ENCODE measurements at places on chromosomes 4 and X. TPM values are rescaled to one million over a fixed set of nuclear protein-coding genes. Genes with fewer than 3 reads are reported as not detected.

RASL11B gene
- polyA plus RNA-seq: not detected

CWH43 gene
- polyA plus RNA-seq: not detected

CLGN gene
- polyA plus RNA-seq: 0.20 TPM

IQCM gene
- not detected for polyA plus RNA-seq

SMIM10 gene
- polyA plus RNA-seq: 0.54 TPM

ZNF595 gene
- 25.2 TPM for polyA plus RNA-seq

EVC2 gene
- 0.05 TPM for polyA plus RNA-seq

UGT2B11 gene
- not detected for polyA plus RNA-seq

SORBS2 gene
- polyA plus RNA-seq: not detected

IDUA gene
- 8.3 TPM for polyA plus RNA-seq

- H3K27ac ChIP-seq: no peak overlapping the region
- no peak for DNase-seq
- H3K4me1 ChIP-seq: peaks cover 5% of the 10 kb centered on the region
- peaks cover 4% of the 10 kb centered on the region for H3K27me3 ChIP-seq
Measured at GRCh38 chrX:65587616-65588526, 53.3 kb upstream of the LAS1L start.

GRCh38 chrX:16603822-16604221 lies 46.1 kb upstream of the S100G start:
- no peak for DNase-seq
- no peaks in the 10 kb centered on the region for H3K36me3 ChIP-seq
- H3K4me1 ChIP-seq: peaks cover 6% of the 10 kb centered on the region
- no peaks in the 10 kb centered on the region for H3K27me3 ChIP-seq
- no peak overlapping the region for H3K27ac ChIP-seq
- H3K4me3 ChIP-seq: no peak overlapping the region

DNA sequence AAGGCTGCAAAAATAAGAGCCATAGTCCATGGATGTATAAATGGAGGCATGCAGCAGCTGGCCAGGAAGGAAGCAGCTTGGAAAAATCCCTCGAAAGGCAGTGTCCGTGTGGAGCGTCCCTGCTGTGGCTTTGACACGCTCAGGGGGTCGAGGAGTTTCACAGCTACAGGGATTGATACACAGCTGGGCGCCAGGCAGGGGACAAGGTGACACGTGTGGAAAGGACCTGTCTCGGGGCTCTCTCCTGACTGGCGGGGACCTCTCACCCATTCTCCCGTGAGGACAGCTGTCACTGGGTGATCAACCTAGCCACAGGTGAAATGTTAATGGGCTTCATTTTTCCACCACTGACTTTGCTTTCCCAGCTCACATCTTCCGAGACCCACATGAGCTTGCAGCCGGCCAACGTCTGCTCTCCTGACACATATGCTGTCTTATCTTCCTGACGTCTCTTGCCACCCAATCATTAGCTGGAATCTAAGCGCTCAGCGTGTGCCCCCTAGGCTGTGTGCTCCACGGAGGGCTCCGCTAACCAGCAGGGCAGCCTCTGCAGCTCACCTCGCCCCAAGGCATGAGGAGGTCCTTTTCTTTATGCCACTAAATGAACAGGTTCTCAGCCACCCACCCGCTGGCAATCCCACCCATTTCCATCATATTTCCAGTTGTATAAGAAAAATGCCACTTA lies 89.4 kb upstream of the AFAP1 start:
- no peak for DNase-seq
- H3K36me3 ChIP-seq: no peaks in the 10 kb centered on the region
- H3K27ac ChIP-seq: no peak overlapping the region

DNA sequence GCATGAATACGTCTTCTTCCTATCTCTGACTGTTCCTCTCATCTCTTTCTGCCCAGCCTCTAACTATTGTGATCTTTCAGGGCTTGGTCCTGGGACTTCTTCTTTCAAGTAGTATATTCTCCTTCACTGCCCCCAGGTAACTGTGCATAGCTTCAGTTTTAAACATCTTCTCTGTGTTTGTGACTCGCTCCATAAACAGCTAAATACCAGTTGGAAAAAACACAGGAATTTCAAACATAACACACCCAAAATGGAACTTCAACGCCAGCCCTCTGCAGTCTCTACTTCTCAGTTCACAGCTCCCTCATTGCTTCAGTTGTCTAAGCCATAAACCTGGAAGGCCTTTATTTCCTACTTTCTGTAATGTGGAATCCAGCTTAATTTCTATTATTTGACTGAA lies 16.6 kb downstream of the TRIML2 start:
- H3K4me1 ChIP-seq: no peaks in the 10 kb centered on the region
- no peak for DNase-seq
- H3K27me3 ChIP-seq: no peaks in the 10 kb centered on the region
- no peak overlapping the region for H3K4me3 ChIP-seq
- peaks cover 5% of the 10 kb centered on the region for H3K36me3 ChIP-seq

DNA sequence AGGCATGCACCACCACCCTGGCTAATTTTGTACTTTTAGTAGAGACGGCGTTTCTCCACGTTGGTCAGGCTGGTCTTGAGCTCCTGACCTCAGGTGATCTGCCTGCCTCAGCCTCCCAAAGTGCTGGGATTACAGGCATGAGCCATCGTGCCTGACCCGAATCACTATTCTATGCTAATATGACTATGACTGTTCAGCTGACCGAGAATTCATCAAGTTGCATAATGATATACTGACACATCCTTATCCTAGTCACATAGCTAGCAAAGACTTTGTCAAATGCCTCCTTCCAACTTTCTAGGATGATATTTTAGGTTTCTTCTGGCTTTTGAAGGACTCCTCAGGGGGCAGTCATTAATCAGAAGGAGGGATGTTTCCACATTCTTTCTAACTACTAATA lies 4.8 kb upstream of the GPM6B start:
- no peak overlapping the region for H3K4me3 ChIP-seq
- peaks cover 4% of the 10 kb centered on the region for H3K36me3 ChIP-seq

DNA sequence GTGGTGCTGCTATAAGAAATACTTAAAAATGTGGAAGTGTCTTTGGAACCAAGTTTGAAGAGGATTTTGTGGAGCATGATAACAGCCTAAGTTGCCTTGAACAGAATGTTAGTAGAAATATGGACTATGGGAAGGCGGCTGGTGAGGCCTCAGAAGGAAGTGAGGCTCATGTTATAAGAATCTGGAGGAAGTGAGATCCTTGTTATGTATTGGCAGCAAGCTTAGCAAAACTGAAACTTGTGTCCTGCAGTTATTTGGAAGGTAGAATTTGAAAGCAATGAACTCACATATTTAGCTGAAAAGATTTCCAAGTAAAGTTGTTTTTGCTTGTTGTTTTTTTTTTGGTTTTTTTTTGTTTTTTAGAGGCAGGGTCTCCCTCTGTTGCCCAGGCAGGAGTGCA lies 13.6 kb upstream of the MED14 start:
- H3K27me3 ChIP-seq: no peaks in the 10 kb centered on the region
- peak overlapping the region; percentile 64 for H3K4me3 ChIP-seq
- peak overlapping the region; percentile 71 for H3K27ac ChIP-seq
- peaks cover 22% of the 10 kb centered on the region for H3K4me1 ChIP-seq

GRCh38 chr4:140969296-140969695 lies 164.0 kb downstream of the RNF150 start:
- H3K36me3 ChIP-seq: no peaks in the 10 kb centered on the region
- no peak for DNase-seq
- no peak overlapping the region for H3K27ac ChIP-seq
- no peaks in the 10 kb centered on the region for H3K27me3 ChIP-seq
- no peak overlapping the region for H3K4me3 ChIP-seq
- H3K4me1 ChIP-seq: no peaks in the 10 kb centered on the region

DNA sequence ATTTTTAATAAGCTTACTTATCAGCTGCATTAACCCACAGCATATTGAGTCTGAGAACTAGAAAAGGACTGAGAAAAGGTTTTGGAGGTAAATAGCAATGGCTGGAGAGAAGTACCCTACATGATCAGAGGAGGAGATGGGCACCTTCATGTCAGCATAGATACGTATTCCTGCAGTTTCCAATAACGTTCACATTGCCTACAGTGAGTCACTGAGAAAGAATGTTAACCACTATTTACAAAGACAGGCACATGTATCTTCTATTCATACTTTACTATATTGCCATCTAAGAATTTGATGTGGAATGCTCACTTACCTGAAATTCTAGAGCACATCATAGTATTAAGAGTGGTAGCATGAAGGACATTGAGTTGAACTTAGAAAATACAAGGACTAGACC lies 92.5 kb downstream of the TLL1 start:
- no peak overlapping the region for H3K4me3 ChIP-seq
- no peaks in the 10 kb centered on the region for H3K27me3 ChIP-seq
- no peaks in the 10 kb centered on the region for H3K36me3 ChIP-seq
- H3K27ac ChIP-seq: no peak overlapping the region
- no peaks in the 10 kb centered on the region for H3K4me1 ChIP-seq
- DNase-seq: no peak

- no peaks in the 10 kb centered on the region for H3K4me1 ChIP-seq
- no peak overlapping the region for H3K4me3 ChIP-seq
Measured at GRCh38 chr4:37124800-37125199, 119.7 kb upstream of the NWD2 start.

- no peak overlapping the region for H3K4me3 ChIP-seq
- H3K4me1 ChIP-seq: no peaks in the 10 kb centered on the region
- no peak overlapping the region for H3K27ac ChIP-seq
- H3K27me3 ChIP-seq: no peaks in the 10 kb centered on the region
- no peak for DNase-seq
Measured at GRCh38 chr4:72109959-72110497, 78.2 kb downstream of the NPFFR2 start.

DNA sequence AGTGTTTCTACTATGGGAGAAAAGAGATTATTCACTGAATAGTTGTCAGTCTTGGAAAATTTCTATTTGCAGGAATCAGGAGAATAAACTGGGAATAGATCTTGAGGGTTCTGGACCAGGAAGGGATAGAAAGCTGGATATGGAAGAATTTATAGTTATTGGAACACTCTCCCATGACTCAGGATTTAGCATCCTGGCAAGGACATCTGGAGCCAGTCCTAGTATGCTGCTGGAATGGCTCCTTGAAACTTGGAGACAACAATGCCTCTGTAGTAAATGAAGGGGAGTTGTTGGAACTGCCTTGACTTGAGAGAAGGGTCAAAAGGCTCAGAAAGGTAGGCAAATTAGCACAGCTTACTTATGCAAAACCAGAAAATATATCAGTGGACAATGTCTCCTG lies 23.5 kb upstream of the THOC2 start:
- H3K36me3 ChIP-seq: no peaks in the 10 kb centered on the region
- no peak overlapping the region for H3K4me3 ChIP-seq
- no peak overlapping the region for H3K27ac ChIP-seq
- DNase-seq: no peak

- no peak for DNase-seq
- H3K36me3 ChIP-seq: no peaks in the 10 kb centered on the region
- H3K4me1 ChIP-seq: no peaks in the 10 kb centered on the region
- peaks cover 25% of the 10 kb centered on the region for H3K27me3 ChIP-seq
- H3K27ac ChIP-seq: no peak overlapping the region
Measured at GRCh38 chrX:17848545-17849265, 12.4 kb downstream of the RAI2 start.

- no peaks in the 10 kb centered on the region for H3K36me3 ChIP-seq
- H3K4me1 ChIP-seq: peaks cover 7% of the 10 kb centered on the region
- H3K4me3 ChIP-seq: no peak overlapping the region
- no peak overlapping the region for H3K27ac ChIP-seq
Measured at GRCh38 chr4:22241415-22241814, 274.5 kb downstream of the ADGRA3 start.

GRCh38 chrX:11786862-11787261 lies 28.8 kb downstream of the MSL3 start:
- no peaks in the 10 kb centered on the region for H3K36me3 ChIP-seq
- DNase-seq: no peak
- H3K27me3 ChIP-seq: peaks cover 5% of the 10 kb centered on the region
- H3K27ac ChIP-seq: no peak overlapping the region
- no peak overlapping the region for H3K4me3 ChIP-seq

DNA sequence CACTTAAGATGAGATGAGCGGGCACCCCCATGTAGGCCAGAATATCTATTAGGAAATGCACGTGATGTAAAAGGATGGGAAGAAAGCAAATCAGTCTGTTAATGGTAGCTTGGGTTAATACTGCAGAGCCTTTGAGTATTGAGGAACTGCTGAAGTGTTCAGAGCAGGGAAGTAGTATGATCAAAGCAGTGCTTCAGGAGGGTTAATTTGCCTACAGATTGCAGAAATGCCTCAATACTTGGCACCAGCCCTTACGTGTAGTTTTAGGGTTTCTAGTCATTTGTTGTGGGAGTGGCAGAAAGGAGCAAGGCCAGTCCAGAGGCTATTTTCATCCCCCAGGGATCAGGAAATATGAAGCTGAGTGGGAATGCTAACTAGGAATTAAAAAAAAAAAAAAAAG lies 19.7 kb downstream of the ZFX start:
- peak overlapping the region; percentile 87 for H3K27ac ChIP-seq
- DNase-seq: peak; percentile 37
- H3K4me1 ChIP-seq: peaks cover 65% of the 10 kb centered on the region
- peak overlapping the region; percentile 59 for H3K4me3 ChIP-seq
- H3K27me3 ChIP-seq: no peaks in the 10 kb centered on the region

- peaks cover 19% of the 10 kb centered on the region for H3K27me3 ChIP-seq
- DNase-seq: peak; percentile 39
- peak overlapping the region; percentile 74 for H3K4me3 ChIP-seq
- no peaks in the 10 kb centered on the region for H3K36me3 ChIP-seq
- H3K27ac ChIP-seq: peak overlapping the region; percentile 27
Measured at GRCh38 chrX:41009850-41010846, 75.1 kb upstream of the USP9X start.

GRCh38 chr4:112517067-112517634 lies 1.2 kb upstream of the NEUROG2 start:
- peaks cover 53% of the 10 kb centered on the region for H3K4me1 ChIP-seq
- DNase-seq: no peak
- peaks cover 3% of the 10 kb centered on the region for H3K36me3 ChIP-seq
- no peak overlapping the region for H3K27ac ChIP-seq
- H3K4me3 ChIP-seq: peak overlapping the region; percentile 91

GRCh38 chrX:15946783-15947580 lies 92.4 kb upstream of the AP1S2 start:
- no peak overlapping the region for H3K4me3 ChIP-seq
- H3K4me1 ChIP-seq: peaks cover 9% of the 10 kb centered on the region

DNA sequence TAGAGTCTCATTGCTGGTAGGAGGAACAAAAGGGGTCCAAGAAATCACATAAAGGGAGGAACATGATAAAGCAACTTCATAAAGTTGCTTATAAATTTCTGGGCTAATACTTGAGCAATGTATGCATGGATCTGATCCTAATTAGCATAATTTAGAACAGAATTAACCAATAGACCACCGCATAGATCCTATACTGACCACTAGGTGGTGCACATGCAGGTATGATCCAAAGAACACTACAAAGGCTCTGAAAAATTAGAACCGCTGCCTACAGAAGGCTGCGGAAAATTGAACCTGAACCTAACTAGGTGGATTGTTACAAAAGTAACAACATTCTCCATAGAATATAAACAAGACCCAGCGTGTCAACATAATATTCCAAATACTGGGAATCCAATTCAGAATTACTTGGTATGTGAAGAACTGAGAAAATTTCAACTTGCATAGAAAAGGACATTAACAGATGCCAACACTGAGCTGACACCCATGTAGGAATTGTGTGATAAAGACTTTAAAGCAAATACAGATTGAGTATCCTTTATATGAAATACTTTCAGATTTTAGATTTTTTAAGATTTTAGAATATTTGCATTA lies 23.3 kb downstream of the BRCC3 start:
- no peaks in the 10 kb centered on the region for H3K4me1 ChIP-seq
- H3K36me3 ChIP-seq: no peaks in the 10 kb centered on the region
- no peak overlapping the region for H3K4me3 ChIP-seq
- H3K27ac ChIP-seq: no peak overlapping the region
- no peaks in the 10 kb centered on the region for H3K27me3 ChIP-seq
